ENCODE measurements at places on chromosomes 7 and 10. TPM values are rescaled to one million over a fixed set of nuclear protein-coding genes. Genes with fewer than 3 reads are reported as not detected.

Gene ADCY1
- total RNA-seq: 2.3 TPM

Gene TUBB8
- total RNA-seq: not detected

Gene DHTKD1
- 10.1 TPM for total RNA-seq

Gene EIF5AL1
- total RNA-seq: 0.40 TPM

Gene MALRD1
- not detected for total RNA-seq

Gene NXPH1
- total RNA-seq: 1.1 TPM

DNA sequence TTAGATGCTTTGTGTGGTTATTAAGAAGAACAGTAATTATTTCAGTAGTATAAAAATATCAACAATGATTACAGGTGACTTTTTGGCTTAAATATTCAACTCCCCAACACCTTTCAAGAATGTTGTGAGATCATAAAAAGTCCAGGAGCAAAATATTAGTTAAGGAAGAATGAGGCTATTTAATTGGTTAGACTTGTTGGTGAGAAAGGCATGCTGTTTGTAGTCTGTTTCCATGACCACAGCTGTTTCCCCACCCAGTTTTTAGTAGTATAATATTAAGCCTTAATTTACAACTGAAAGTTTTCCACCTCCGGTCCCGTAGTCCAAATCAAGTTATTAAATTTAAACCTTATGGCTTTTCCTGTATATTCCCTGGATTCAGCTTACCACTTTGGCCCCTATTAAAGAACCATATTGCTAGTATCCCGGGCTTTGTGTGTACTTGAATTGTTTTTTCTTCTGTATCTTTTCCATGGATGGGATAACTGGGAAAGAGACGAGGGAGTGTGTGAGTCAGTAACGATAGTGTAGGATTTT is 133.3 kb downstream of the CELF2 start:
- no peak for DNase-seq

DNA sequence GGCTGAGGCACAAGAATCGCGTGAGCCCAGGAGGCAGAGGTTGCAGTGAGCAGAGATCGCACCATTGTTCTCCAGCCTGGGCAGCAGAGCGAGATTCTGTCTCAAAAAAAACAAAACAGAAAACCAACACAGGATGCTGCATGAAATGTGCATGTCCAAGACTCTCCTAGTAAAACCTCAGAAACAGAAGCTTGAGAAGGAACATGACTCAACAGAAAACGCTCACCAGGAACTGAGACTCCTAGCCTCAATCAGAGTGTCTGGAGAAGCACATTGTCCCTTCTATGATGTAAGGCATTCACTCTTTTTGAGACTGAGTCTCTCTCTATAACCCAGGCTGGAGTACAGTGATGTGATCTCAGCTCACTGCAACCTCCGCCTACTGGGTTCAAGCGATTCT is 168.3 kb downstream of the MYOF start:
- no peak for DNase-seq

DNA sequence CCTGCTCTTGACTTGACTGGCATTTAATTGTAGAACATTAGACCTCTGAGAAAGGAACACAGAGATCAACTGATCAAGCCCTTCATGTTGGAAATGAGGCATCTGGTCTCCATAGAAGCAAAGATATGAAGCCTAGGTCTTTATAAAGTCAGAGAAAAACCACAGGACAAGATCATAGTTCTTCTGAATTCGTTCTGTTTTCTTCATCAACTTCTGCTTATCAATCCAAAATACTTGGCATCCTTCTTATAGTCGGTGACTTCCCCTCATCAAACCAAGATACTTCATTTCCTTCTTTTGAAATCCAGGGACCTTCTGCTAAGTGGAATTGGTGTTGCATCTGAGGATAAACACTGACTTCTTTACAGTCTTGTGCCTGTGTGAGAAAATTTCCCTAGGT is 77.1 kb upstream of the PRKCQ start:
- DNase-seq: no peak

DNA sequence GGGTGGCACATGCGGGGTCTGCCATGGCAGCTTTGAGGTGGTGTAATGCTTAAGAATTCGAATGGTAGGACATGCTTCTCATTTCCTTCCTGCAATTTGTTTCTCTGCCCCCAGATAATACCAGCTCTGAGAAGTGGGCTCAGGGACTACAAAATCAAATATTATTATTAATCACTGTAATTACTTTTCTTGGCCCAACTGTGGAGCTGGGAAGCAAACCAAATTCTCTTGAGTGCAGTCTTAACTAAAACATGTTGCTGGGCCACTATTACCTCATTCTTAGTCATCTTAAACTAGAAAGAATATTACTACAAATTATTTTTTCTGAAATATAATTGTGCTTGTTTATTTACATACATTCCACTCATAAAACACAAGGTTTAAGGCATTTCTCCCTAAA is 566.7 kb upstream of the NRP1 start:
- no peak for DNase-seq

DNA sequence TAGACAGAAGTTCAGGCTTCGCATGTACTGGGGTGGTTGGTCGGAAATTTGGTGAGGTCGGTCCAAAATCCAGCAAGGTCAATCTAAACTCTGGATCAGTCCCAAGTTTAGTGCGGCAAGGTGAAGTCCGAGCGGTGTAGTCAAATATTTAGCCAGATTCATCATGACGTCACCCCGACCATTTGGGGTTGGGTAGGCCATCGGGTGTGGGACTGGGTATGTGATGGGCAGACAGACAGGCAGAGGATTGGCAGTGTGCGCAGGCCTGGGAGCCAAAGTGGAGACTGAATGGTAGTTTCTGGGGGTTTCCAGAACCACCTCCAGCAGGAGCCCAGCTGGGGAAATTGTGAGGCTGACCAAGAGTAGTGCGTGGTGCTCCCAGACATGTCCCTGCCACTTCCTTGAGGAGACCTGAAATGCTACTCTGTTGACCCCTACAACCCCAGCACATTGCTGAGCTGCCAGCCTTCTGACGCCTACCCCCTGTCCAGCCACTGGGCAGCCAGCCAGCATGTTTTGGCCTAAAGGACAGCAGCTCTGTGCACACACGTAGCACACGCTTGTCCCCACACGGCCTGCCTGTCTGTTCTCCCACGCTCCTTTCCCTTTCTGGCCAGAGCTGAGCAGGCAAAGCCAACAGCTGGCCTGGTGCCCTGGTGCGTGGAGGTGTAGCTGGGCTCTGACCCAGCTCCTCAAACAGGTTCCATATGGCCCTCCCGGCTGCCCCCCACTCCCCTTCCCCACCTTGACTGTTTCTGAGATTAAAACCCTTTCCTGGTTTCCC is 55.9 kb downstream of the FAM241B start:
- DNase-seq: no peak

DNA sequence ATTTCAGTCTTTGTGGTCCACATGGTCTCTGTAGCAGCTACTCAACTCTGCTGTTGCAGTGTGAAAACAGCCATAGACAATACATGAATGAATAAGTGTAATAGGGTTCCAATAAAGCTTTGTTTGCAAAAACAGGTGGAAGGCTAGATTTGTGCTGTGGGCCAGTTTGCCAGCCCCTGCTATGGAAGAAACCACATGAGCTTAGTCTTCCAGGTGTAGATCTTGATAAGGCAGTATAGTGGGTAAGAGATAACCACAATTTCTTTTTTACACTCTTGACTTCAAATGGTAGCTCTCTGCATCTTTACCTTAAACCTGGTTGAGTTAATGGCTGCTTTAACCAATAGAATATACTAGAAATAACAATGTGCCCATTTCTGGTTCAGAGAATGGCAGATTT is 135.0 kb upstream of the PALS2 start:
- DNase-seq: no peak

DNA sequence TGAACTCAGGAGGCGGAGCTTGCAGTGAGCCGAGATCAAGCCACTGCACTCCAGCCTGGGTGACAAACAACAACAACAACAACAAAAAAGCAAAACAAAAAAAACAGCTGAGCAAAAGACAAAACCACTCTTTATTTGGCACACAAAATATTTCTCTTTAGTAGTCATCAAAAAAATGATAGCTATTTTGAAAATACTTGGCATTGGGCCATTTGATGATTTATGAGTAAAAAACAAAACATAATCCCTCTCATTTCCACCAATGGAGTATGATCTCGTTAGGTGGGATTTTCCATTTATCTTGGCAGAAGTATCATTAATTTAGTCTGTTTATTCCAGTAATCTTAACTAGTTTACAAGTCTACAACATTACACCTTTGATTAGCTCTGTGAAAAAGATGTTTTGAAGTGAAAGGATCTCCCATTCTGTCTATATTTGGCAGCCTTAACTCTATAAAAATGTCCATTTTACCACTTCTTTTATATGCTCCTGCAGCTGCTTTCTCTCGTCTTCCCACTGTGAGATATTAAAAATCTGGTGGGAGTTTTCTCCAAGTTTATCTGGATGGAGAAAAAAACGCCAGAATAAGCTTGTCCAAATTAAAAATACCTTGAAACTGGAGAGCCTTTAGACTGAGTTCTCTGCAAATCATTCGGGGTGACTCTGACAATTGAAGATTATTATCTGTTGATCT is 58.8 kb upstream of the AGMO start:
- no peak for DNase-seq

- no peak for DNase-seq
Observed at GRCh38 chr10:78747401-78748234, 321.1 kb upstream of the ZMIZ1 start.

DNA sequence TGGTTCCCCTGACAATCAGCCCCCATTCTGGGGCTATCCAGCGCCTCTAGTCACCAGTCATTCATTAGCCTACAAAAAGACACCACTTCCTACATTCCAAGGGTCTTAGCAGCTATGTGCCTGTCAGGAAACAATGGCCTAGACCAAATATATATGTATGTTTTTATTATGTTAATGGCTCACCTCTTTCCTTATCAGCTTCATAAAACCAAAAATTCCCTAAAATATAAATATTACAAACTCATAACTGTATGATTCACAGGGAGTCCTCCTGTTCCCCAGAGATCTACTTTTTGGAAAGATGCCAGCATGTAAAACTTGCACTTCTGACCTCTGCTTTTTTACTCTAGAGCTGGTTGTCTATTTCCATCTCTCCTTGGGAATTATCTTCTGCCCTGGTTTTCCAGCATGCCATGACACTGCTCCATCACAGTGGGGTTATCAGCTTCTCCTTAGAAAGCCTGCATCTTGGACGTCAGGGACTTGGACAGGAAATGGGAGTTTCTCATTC is 79.2 kb downstream of the ABCA13 start:
- DNase-seq: no peak

GRCh38 chr10:75606203-75606779 is 174.9 kb downstream of the LRMDA start:
- DNase-seq: no peak

GRCh38 chr7:15947754-15948153 is 261.3 kb upstream of the MEOX2 start:
- DNase-seq: no peak
